Globus pallidus (tissue), 1 donor: ENCODE measurements at places on chromosomes 1 and 21.

DNA sequence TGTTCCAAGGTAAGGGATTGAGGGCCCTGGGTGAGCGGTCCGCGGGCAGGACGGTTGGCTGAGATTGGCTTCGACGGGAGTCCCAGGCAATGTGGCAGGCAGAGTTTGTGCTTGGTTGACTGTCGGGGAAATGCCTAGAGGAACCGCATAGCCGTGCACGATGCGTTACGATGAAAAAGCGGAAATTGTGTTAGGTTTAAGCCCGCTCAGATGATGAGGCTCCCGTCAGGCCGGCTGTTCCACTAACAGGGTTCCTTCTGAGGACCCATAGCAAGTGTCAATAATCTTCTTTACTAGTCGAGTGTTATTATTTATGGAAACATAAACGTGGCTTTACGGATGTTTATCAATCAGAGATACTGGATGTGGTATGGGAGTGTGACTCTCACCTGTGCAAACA is 117.8 kb upstream of the COL6A1 start:
- DNase-seq = no peak

DNA sequence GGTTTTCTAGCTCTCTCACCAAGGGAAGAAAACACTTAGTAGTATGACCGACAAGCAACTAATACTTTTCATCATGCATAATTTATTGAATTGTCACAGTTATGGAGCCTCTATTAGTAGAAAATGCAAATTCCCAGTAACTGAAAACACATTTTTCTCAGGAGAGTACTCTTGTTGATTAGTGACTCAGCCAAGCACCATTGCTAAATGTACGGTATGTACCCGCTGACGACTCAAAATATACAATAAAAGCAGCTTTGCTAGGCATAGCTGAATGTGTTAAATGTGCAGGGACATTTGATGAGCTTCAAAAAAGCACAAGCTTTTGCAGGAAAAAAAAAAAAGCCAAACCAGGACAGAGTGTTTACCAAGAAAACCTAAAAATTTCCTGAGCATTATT is 63.9 kb downstream of the WDR64 start:
- DNase-seq = no peak

- no peak for DNase-seq
Observed at GRCh38 chr1:5740865-5741860, 251.1 kb downstream of the NPHP4 start.

GRCh38 chr21:42545317-42545716 is 31.7 kb downstream of the SLC37A1 start:
- no peak for DNase-seq

DNA sequence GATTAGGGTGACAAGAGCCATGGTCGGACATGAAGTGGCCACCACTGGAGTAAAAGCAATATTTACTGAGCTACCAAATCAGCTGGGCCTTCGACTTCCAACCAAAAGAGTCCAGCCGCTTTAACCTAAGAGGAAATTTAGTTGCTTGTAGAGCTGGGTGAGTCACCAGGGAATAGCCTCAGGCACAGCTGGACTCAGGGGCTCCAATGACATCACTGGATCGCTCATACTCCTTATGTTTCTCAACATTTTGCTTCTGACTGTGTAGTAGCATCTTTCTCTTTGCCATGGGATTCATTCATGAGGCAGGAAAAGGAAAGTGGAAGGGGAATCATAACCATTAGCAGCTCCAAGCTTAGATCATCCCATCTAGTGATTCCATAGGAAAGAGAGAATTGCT is 664.4 kb downstream of the MATN1 start:
- DNase-seq = no peak

- DNase-seq = no peak
Observed at GRCh38 chr1:180053594-180054567, 99.3 kb downstream of the CEP350 start.

- DNase-seq = peak; percentile 47
Observed at GRCh38 chr21:34073749-34074282, 438 bp downstream of the MRPS6 start.

DNA sequence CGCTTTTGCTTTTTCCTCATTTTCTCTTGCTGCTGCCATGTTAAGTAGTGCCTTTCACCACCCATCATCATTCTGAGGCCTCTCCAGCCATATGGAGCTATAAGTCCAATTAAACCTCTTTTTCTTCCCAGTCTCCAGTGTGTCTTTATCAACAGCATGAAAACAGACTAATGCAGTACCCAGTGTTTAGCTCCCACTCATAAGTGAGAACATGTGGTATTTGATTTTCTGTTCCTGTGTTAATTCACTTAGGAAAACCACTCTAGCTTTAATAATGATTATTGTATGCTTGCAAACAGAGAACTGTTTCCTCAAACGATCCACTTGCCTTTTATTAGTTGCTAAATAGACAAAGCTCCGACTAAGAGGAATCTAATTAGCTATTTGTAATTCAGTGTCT is 43.3 kb downstream of the IL23R start:
- no peak for DNase-seq

- no peak for DNase-seq
Observed at GRCh38 chr1:22808186-22808675, 97.6 kb downstream of the EPHB2 start.

- DNase-seq = no peak
Observed at GRCh38 chr1:216073793-216074595, 349.3 kb downstream of the USH2A start.

DNA sequence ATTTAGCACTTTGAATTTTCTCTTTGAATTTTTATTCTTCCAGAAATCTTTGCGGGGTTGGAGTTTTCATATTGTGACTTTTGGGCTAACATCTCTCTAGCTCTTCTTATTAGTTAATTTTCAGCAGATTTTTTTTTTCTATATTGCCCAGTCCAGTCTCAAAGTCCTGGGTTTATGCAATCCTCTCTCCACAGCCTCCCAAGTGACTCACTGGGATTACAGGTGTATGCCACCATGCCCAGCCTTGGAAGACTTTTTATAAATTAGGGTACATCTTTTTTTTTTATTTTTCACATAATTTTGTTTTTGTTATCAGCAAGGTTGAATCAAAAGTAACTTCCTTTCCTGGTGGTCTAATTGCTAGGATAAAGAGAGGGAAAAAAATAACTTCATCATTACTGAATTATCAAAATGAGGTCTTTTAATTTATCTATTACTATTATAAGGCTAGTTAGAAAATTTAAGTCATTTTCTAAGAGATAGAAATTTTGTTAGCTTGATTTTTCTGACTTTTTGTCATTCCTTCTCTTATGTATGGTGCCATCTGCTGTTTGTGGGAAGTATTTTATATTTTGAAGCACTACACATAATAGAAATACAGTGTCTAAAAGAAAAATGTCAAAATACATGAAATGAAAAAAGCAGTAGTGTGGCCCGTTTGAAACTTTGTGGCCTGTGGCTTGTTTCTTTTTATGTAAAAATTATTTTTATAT is 273.4 kb upstream of the CACYBP start:
- peak; percentile 39 for DNase-seq

- no peak for DNase-seq
Observed at GRCh38 chr21:35382696-35383095, 333.6 kb upstream of the RUNX1 start.

GRCh38 chr21:39363607-39364555 is 15.0 kb upstream of the HMGN1 start:
- no peak for DNase-seq

DNA sequence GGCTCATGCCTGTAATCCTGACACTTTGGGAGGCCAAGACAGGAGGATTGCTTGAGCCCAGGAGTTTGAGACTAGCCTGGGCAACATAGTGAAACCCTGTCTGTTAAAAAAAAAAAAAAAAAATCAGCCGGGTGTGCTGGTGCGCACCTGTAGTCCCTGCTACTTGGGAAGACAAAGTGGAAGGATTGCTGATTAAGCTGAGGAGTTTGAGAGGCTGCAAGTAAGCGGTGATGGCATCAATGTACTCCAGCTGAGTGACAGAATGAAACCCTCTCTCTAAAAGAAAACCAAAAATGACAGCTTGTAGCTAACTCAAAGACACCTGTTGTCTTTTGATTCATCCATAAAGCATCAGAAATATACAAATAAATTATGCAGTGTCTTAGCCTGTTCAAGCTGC is 31.8 kb downstream of the SIPA1L2 start:
- no peak for DNase-seq

DNA sequence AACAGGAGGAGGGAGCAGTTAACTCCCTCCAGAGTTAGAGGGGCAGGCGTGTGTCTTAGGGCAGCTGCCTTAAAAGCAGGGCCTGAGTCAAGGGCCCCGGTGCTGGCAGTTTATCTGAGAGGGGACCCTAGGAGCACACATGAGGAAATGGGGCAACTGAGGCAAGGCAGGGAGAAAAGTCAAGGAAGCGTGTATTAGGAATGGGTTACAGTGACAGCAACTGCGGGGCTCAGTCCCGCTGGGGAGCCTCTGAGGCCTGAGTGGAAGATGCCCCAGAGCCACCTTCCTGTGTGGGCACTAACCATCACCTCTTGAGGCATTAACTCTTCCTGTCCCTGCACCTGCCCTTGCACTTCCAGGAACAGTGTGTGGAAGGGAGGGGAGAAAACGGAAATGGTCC is 276.3 kb downstream of the MATN1 start:
- DNase-seq = no peak

- no peak for DNase-seq
Observed at GRCh38 chr1:234186037-234186688, 187.1 kb upstream of the COA6 start.

DNA sequence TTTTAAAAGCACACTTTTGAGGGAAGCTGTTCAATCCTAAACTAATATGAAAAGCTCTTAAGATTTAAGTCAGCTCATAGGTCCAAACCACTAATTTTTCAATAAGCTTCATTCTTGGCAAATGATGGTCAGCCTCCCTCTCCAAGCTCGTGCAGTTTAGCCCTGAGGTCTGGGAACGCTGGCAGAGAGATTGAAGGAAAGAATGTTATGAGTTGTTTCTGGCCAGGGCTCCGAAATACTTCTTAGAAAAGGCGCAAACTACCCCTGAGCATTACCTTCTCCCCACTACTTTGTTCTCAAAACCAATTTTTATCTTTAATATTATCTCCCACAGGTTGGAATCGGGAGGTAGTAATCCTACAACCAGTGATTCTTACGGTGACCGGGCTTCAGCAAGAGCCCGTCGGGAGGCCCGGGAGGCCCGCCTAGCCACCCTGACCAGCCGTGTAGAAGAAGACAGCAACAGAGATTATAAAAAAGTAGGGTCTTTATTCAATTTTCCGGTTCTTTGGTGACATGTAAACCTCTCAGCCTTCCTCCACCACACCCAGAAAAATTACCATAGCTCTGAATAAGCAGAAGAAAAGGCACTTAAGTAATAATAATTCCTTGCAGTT is 147.7 kb downstream of the SYT2 start:
- DNase-seq = no peak

- DNase-seq = no peak
Observed at GRCh38 chr1:179322557-179322956, 29.0 kb downstream of the SOAT1 start.

DNA sequence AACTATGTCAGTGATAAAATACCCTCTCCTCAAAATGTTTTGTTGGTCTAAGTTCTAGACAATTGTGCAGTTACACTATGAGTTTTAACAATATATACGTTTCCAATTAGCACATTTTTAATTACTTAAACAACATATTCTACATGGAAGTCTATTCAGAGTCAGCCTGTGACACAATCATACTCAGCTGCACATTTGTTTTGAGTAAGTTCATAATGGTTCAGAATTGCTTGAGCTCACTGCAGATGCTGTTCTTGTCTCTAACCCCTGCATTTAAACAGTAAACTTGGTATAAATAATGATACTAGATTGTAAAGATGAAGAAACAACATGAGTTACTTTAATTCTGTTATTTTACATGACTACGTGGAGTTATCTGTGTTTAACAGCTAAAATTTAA is 30.6 kb downstream of the CDKN2C start:
- DNase-seq = no peak

- DNase-seq = no peak
Observed at GRCh38 chr1:234962340-234962989, 166.2 kb downstream of the TOMM20 start.

DNA sequence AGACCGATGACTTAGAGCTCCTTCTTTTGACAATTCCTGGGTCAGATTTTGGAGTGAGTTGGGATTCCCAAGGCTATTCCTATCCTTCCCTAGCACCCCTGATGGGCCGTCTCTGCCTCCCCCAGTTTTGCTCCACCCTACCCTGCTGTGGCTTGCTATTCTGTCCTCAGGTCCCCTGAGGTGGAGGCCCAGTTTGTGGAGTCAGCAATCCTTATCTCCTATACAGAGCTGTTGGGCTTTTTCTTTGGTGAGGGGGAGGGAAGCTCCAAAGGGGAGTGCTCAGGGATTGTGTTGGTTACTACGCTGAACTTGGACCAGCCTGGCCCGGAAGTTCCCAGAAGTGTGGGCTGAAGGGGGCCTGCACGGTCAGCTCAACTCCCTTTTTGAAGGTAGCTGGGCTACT is 7.6 kb downstream of the SESN2 start:
- DNase-seq = no peak

DNA sequence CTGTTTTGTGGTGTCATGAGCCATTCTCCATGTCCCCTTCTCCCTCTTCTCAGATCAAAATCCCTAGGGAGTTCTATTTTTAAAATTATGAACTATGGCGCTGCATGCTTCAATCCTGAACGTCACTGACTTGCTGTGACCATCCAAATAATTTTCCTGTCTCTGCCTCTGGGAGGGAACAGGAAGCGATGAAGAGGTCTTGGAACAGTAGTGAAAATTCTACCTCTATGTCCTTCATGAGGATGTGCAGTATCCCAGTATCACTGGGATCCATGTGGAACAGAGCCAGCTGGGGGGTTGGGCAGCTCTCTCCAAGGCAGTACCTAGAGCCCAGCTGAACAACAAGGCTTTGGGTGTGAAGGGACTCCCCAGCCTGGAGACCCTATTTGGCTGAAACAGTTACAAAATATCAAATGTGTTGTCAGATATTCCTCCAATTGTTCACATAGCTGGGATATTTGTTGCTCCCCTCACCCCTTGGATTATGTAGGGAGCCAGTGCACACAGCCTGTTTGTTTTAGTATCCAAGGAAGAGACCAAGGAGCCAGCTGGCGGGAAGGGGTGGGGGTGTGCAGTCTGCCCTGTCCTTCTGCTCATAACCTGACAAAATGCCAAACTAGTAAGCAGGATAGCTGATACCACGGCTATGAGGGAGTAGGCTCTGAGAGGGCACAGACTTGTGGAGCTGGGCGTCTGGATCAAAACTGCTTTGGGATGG is 7.6 kb downstream of the DCLRE1B start:
- DNase-seq = peak; percentile 27

DNA sequence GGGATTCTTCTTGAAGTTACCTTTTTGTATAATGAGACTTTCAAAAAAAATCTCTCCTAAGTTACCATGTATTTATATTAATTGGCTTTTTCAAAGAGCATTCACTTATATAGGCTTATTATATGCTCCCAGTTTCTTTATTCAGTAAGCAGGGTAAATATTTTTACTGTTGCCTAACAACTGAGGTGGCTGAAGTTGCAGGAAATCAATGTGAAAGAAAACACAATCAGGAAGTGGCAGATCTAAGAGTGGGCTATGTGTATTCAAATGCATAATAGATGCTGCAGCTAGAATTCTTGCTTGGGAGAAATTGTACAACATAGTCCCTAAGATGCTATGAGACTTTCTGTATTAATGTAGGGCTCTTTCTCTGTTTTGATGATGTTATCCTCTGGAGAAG is 606.9 kb downstream of the NUF2 start:
- no peak for DNase-seq

GRCh38 chr1:159171688-159172501 is 480 bp downstream of the CADM3 start:
- no peak for DNase-seq
